NCI-H774 (cell line): ENCODE measurements at places on chromosomes 2 and 18.

- no peak for DNase-seq
Observed at GRCh38 chr2:172021955-172022354, 22.2 kb downstream of the METAP1D start.

DNA sequence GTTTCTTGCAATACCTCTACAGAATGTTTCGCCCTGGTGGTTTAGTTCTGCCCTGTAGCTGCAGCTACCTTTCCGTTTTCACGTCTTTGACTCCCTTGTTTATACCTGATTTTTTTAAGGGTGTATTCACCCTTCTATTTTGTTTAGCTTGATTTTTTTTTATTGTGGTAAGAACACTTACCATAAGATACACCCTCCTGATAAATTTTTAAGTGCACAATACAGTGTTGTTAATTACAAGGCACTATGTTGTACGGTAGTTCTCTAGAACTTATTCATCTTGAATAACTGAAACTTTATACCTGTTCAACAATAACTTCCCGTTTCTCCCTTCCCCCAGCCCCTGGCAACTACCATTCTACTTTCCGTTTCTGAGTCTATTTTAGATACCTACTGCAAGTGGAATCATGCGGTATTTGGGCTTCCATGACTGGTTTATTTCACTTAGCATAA, 48.9 kb upstream of the NABP1 start:
- DNase-seq: no peak

GRCh38 chr2:152811916-152812315, 93.5 kb downstream of the ARL6IP6 start:
- no peak for DNase-seq

GRCh38 chr2:214215107-214215506, 195.7 kb upstream of the VWC2L start:
- no peak for DNase-seq

DNA sequence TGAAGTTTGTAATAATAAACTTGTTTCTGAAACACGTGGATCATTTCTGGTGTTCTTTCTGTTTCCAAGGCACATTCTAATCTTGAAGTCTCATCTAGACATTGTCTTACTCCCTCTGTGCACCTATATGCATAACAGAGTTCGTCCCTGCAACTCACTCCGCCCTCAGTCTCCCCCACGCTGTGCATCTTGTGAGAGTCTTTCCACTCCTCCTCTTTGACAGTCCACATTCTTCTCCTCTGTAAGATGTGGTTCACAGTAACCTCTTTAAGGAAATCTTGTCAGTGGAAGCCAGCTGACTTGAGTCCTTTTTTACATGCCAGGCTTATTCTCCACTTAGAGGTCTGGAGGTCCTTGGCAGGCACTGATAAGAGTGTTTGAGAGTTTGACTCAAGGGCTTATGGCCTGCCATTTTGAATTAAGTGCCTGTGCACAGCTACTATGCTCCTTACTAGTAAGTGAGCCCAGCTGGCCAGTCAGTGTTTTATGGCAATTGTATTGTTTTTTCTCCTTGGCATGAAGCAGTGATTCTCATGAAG, 108.9 kb upstream of the IL1R2 start:
- DNase-seq: no peak

DNA sequence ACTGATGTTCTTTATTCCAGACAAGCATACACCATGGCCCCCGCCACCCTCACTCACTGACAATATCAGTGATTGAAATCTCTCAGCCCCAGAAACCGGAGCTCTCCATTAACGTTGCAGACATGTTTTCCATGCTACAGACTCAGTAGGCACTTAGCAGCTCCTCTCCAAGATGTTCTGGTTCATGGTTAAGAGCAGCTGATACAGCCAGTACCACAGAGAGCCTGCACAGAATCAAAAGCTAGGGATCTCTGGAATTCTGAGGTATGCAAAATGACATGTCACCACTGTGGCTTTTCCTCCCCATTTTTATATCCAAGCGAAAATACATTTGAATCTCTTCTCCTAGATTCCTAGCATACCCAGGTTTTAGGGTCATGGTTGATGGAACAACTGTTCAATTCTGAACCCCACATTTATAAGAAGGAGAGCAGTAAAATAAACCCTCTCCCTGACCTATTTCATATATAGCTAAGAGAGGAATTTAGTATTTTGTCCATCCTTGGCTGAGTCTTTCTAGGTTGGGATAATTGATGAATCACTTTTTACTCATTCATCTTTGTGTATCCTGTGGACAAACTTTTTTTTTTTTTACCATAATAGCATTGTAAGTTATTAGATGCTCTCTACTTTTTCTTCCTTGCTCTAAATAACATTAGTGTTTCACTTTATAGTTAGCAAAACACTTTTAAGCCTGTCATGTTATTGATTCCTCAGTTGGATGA, 488.4 kb upstream of the PIK3C3 start:
- DNase-seq: no peak
